SW 1271 (cell line): ENCODE measurements at places on chromosomes 16 and 17.

GRCh38 chr16:80084163-80084562, 456.6 kb upstream of the DYNLRB2 start:
- DNase-seq = no peak

- DNase-seq = peak; percentile 37
Observed at GRCh38 chr16:65745-66144, 6.7 kb downstream of the RHBDF1 start.

DNA sequence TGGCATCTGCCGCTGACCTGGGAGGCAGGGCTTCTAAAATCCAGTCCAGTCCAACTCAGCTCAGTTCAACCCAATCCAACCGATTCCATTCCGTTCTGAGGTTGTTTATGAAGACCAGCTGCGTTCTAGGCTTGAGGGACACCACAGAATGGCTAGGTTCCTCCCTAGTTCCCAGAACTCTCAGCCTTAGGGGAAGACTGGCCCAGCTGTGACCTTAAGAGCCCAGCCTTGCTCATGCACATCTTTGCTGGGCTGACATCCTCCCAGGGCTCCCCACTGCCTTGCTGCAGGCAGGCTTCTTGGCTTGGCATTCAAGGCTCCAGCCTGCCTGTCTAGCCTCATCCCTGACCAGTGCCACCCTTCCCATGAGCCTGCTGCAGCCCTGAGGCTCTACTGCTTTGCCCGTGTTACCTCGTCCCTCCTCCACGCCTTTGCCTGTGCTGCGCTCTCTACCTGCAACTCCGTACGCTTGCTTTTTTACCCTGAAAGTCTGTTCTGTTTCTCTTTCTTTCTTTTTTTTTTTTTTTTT, 7.9 kb downstream of the SLC12A3 start:
- DNase-seq = no peak

DNA sequence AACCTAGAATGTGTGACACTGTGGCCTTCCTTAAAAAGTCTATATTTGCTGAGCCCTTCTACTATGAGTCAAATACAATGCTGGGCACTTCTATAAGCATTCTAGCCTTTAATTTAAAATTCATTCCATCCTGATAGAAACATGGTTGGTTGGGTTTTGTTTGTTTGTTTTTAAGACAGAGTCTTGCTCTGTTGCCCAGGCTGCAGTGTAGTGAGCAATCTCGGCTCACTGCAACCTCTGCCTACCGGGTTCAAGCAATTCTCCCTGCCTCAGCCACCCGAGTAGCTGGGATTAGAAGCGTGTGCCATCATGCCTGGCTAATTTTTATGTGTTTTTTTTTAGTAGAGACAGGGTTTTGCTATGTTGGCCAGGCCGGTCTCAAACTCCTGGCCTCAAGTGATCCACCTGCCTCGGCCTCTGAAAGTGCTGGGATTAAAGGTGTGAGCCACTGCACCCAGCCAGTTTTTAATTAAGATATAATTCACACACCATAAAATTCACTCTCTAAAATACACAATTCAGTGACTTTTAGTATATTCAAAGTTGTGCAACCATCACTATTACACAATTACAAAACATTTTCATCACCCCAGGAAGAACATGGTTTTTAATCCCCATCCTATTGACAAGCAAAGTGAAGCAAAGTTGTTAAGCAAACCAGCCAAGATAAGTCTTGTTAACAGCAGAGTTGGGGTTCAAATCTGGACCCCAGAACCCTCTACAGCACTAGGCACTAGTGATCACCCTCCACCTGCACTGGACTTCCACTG, 42.8 kb downstream of the CMTM4 start:
- DNase-seq = no peak

DNA sequence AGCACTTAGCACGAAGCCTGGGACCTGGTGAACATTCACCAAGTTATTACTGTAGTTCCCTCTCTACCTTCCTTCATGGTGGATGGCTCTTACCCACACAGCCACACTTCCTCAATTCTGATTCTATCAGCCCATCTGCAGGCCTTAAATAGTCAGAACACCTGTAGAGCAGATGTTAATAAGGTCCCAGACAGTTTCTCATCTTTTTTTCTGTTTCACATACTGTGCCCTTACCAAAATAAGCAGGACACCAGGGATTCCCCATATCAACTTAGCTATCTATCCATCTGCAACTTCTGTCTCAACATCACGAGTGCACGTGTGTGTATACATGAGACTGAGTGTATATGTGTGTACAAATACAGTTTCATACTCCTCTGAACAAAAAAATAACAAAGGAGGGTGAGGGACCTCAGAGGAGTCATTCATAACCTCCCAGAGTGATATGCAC, 2.8 kb downstream of the RECQL5 start:
- DNase-seq = no peak

GRCh38 chr17:36899250-36900159, 37.8 kb upstream of the LHX1 start:
- no peak for DNase-seq

DNA sequence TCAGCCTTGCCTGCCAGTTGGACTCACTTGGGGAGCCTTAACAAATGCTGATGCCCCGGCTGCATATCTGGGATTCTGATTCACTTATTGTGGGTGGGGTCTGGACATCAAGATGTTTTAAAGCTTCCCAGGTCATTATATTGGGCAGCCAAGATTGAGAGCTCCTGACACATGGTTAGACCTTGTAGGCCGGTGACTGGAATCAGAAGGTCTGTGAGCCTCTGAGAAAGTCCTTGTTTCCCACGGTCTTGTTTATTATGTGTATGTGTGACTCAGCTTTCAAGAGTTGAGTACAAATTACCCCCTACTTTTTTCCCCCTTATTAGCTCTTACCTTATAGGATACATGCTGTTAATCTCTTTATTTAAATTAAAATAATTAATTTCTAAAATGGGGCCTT, 103.5 kb downstream of the ABCC1 start:
- no peak for DNase-seq

GRCh38 chr17:12566291-12566690, 99.4 kb upstream of the MYOCD start:
- no peak for DNase-seq

DNA sequence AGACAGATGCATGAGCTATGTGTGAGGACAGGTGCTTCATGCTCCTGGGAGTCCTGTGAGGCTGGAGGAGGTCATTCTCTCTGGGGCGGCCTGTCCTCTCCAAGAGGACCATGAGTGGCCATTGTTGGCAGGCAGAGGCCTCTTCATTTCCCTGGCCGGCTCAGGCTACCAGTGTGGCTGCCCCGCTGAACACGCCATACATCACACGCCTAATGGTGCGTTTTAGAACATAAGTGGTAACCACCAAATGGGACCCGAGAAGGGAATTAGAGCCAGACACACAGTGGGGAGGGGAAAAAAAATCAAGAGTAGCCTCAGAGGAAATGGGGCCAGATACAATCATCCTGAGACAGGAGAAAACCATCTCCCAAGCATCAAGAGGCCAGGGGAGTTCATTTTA, 140.0 kb downstream of the SPACA3 start:
- DNase-seq = no peak

DNA sequence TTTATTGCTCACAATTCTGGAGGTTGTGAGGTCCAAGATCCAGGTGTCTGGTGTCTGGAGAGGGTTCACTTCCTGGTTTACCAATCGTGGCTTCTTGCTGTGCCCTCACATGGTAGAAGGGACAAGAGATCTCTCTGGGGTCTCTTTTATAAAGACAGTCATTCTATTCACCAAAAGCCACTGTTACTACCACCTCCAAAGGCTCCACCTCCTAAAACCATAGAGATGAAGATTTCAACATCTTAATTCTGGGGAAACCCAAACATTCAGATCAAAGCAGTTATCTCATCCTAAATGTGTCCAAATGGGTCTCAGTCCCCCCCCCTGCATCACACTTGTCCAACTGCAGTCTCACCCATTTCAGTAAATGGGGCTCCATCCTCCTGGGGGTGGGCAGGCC, 132.9 kb upstream of the XYLT1 start:
- no peak for DNase-seq

DNA sequence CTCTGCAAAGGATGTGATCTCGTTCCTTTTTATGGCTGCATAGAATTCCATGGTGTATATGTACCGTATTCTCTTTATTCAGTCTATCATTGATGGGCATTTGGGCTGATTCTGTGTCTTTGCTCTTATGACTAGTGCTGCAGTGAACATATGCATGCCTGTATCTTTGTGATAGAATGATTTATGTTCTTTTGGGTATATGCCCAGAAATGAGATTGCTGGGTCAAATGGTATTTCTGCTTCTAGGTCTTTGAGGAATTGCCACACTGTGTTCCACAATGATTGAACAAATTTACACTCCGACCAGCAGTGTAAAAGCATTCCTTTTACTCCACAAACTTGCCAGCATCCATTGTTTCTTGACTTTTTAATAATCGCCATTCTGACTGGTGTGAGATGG, 60.2 kb upstream of the ADORA2B start:
- no peak for DNase-seq

DNA sequence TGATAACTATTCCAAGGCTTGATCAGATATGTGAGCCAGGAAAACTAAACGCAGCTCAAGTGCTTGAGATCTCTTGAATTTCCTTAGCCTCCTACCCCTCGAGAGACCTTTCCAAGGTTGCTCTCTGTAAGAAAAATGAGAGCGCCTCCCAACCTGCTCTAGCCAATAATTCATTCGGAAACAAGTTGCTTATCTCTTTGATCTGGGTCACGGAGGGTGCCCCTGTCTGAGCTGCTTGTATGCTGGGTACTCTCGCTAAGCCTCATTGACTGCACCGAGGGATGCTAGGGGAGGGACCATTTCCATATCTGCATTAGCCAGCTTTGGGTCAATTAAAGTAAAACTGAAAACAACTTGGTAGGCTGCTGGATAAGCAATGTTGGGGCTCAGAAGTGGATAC, 70.1 kb upstream of the SHISA6 start:
- DNase-seq = no peak

- no peak for DNase-seq
Observed at GRCh38 chr17:64974750-64975317, 55.6 kb upstream of the LRRC37A3 start.

- no peak for DNase-seq
Observed at GRCh38 chr17:13492737-13493122, 109.0 kb downstream of the HS3ST3A1 start.

- peak; percentile 75 for DNase-seq
Observed at GRCh38 chr17:34252444-34253138, 2.5 kb upstream of the CCL2 start.

- DNase-seq = no peak
Observed at GRCh38 chr16:51402785-51403184, 251.7 kb upstream of the SALL1 start.

DNA sequence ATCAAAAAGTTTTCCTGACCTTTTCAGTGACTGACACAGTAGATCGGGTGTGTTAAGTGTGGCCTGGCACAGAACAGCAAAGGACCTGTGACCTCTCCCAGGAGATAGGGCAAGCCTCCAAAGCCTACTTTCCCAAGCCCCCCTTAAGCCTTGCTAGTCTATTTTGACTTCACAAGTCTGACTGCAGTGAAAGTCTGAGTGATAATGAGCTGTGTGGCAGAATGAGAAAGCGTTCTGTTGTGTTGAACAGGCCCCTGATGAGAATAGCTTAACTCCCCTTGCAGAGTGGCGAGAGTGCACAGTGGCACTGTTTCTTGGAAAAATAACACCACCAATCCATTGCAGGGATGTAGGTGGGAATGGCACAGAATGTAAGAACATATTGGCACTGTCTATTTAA, 32.8 kb downstream of the MMD start:
- no peak for DNase-seq

DNA sequence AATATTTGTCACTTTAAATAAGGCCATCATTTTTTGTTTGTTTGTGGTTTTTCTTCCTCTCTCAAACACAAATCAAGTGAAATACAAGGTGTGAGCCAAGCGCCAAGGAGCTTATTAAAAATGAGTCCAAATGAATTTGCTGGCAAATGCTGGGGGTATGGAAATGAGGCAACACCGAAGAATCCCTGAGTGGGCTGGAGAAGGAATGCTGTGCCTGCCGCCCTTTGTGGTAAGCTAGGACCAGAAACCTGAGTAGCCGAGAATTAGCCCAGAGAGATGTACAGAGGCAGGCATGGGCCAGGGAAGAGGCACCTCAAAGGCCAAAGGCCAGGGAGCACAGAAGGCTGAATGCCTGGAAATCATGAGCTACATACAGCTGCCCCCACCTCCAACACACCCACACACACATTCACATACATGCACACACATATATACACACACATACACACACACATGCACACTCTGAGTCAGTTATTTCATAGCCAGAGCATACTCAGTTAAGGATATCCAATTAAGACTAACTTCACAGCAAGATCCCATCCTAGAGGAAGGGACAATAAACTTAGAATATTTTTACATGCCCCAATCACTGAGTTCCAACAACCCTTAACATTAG, 266.1 kb upstream of the DYNLRB2 start:
- DNase-seq = no peak

- no peak for DNase-seq
Observed at GRCh38 chr17:39563476-39563875, 44.2 kb downstream of the NEUROD2 start.

DNA sequence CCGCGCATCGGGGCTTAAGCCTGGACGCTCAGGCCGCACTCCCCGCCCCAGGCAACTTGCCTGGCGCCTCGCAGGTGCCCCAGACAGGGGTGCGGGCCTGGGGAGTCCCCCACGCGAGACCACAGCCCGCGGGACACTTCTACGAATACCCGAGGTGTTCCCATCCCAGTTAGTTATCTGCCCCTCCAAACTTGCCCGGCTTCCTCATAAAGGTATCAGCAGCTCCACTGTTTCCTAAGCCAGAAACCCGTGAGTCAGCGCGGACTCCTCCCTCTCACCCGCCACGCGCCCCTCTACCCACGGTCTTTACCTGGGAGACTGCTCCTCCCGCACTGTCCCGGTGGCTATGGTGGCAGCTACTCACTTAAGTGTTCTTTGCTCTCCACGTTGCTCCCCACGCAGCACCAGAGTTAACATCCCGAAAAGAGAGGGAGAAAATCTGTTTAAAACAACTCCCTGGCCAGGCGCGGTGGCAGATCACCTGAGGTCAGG, 1.0 kb upstream of the CREBBP start:
- DNase-seq = no peak

- DNase-seq = no peak
Observed at GRCh38 chr17:67055811-67056745, 11.7 kb downstream of the CACNG1 start.

DNA sequence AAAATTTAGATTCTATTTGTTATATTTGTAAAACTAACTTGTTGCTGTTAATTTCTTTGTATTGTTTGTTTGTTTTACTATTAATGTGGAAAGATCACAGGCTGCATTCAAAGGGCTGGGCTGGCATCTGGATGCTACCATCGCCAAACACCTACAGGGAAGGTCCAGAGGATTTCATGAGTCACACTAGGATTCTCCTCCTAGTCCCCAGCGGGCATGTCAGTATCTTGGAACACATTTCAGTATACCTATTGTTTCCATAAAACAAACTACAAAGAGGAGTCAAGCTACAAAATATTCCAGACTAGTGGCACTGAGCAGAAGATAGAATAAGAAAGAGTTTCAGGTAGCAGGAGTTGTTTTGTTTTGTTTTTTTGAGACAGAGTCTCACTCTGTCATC, 55.3 kb downstream of the NOG start:
- no peak for DNase-seq

GRCh38 chr17:49381033-49381432, 19.0 kb upstream of the ZNF652 start:
- no peak for DNase-seq

- no peak for DNase-seq
Observed at GRCh38 chr17:56171186-56171959, 18.1 kb downstream of the ANKFN1 start.

- no peak for DNase-seq
Observed at GRCh38 chr16:22198547-22199293, 7.4 kb upstream of the EEF2K start.
